ENCODE measurements at places on chromosomes 1 and 21. TPM values are rescaled to one million over a fixed set of nuclear protein-coding genes. Genes with fewer than 3 reads are reported as not detected.

The BTBD19 gene
- 27.3 TPM for total RNA-seq

- DNase-seq = no peak
Measured at GRCh38 chr1:161214369-161214768, 726 bp upstream of the FCER1G start.

- no peak for DNase-seq
Measured at GRCh38 chr1:38658883-38659282, 200.7 kb downstream of the RRAGC start.

The LCE1B gene
- not detected for total RNA-seq

The VASH2 gene
- total RNA-seq = not detected

The FMN2 gene
- not detected for total RNA-seq

The VCAM1 gene
- 0.17 TPM for total RNA-seq

DNA sequence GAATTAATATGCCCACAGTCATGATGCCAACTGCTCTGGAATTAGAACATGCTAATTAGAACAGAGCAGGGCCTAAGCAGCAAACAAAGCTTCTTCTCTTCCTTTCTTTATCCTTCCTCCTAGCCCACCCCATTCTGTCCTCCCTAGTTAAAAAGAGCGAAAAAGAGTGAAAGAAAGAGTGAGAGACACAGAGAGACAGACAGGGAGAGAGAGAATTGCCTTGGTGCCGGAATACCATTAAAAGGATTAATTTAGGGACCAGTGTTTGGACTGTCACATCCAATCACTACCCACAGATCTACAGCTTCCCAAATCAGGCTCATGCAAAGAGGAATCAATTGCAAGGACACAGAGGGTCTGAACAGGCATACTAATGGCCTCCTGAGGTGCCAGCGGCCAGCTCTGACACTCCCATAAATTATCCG lies 7.0 kb downstream of the ERI3 start:
- DNase-seq = no peak

GRCh38 chr1:223721658-223722607 lies 9.6 kb downstream of the CAPN2 start:
- no peak for DNase-seq

- no peak for DNase-seq
Measured at GRCh38 chr1:5492846-5493245, 499.4 kb downstream of the NPHP4 start.

GRCh38 chr1:48831120-48831978 lies 54.7 kb upstream of the BEND5 start:
- no peak for DNase-seq

The KIF14 gene
- 0.67 TPM for total RNA-seq

The LCE1A gene
- total RNA-seq = not detected

GRCh38 chr1:22875241-22875640 lies 97.4 kb downstream of the LACTBL1 start:
- DNase-seq = no peak

GRCh38 chr1:92730476-92730875 lies 54.4 kb downstream of the EVI5 start:
- no peak for DNase-seq

DNA sequence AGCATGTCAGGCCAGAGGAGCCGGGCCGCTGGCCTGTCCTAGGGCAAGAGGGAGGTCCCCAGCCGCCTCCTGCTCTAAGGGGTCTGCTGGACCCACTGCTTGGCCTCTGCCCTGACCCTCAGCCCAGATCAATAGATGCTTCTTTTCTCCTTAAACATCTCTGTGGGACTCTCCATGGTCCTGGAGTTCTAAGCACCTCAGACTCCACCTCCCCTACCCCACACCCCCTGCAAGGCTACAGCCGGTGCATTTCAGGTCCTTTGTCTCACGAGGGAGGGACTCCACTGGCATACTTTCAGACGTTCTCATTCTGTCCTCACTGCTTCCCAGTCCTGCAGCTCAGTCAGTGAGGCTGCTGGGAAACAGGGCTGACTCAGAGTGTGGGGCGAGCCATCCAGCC lies 11.0 kb downstream of the CNTN2 start:
- DNase-seq = no peak

DNA sequence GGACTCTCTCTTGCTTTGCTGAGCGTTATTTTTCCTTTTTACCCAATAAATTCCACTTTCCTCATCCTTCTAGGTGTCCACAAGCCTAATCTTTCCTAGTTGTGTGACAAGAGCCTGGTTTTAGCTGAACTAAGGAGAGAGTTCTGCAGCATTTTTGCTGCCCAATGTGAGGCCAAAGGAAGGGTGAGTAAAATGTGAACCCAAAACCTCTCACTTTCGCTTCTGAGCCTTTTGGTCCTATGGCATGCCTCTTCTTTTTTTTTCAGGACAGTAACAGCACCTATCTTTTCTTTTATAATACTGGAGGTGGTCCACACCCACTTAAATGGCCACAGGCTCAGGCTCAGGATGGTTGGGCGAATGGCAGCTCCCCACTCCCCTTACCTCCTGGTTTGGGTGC lies 111.1 kb downstream of the COP1 start:
- no peak for DNase-seq

- no peak for DNase-seq
Measured at GRCh38 chr1:218674280-218674773, 329.2 kb downstream of the TGFB2 start.

GRCh38 chr1:208047975-208048374 lies 137.1 kb upstream of the CD34 start:
- no peak for DNase-seq

- DNase-seq = peak; percentile 80
Measured at GRCh38 chr1:174116042-174116441, 43.3 kb upstream of the RABGAP1L start.

GRCh38 chr1:43302721-43303470 lies 2.1 kb downstream of the TIE1 start:
- DNase-seq = no peak

The TMOD4 gene
- total RNA-seq = not detected

- no peak for DNase-seq
Measured at GRCh38 chr1:7592120-7592798, 178.8 kb upstream of the VAMP3 start.

- no peak for DNase-seq
Measured at GRCh38 chr1:211929683-211930082, 99.1 kb upstream of the LPGAT1 start.

- DNase-seq = no peak
Measured at GRCh38 chr1:229452956-229453801, 19.3 kb upstream of the ACTA1 start.

DNA sequence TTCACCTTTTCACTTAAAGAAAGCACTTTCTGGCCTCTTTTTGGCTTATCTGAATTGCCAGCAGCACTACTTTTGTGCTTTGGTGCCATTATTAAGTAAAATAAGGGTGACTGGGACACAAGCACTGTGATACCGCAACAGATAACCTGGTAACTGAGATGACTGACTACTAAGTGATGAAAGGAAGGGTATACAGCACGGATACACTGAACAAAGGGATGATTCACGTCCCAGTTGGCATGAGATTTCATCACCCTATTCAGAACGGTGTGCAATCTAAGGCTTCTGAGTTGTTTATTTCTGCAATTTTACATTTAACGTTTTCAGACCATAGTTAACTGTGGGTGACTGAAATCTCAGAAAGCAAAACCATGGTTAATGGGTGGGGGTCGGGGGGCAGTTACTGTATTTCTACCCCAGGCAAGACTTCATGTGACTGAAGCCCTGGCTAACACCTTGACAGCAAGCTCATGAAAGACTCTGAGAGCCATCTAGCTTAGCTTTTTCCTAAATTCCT lies 102.8 kb downstream of the CLIC6 start:
- peak; percentile 86 for DNase-seq

- peak; percentile 27 for DNase-seq
Measured at GRCh38 chr1:56409112-56409691, 170.2 kb downstream of the PLPP3 start.

The GBP5 gene
- total RNA-seq = not detected

The RNF223 gene
- total RNA-seq = not detected

The MROH7 gene
- total RNA-seq = not detected

The CFAP45 gene
- not detected for total RNA-seq

The FMO1 gene
- total RNA-seq = not detected

DNA sequence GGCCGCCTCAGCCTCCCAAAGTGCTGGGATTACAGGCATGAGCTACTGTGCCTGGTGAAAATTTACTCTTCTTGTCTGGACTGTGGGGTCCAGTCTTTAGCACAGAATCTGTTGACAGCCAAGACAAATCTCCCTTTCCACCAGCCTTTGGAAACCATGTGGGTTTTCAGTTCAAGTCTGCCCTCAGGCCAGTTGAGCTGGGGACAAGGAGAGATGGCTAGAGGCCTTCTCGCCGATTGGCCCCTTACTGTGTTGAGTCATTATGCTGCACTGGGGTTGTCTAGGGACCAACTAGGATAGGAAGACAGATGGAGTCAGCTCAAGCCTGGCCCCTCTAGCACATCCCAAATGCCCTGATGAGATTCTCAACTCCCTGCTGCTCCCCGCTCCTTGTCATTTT lies 8.6 kb upstream of the NKAIN1 start:
- DNase-seq = no peak

The MEAF6 gene
- 61.5 TPM for total RNA-seq

The FCRL5 gene
- not detected for total RNA-seq

GRCh38 chr1:174940646-174941175 lies 59.0 kb upstream of the CACYBP start:
- DNase-seq = no peak

The SLC35F3 gene
- total RNA-seq = 23.3 TPM

The TTC34 gene
- 0.75 TPM for total RNA-seq

DNA sequence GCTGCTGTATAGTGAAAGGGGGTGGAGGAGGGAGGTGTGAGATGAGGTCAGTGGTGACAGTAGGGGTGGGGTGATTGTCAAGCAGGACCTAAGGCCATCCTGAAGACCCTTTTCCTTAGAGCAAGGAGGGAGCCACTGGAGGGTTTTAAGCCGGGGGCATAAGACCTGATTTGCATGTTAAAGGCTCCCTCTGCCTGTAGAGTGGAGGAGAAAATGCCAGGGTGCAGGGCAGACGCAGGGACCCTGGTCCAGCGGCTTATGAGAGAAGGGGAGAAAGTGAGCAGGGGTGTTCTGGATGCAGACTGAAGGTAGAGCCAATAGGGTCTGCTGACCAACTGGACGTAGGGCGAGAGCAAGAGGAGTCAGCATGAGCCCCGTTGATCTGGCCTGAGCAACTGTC lies 154.1 kb downstream of the TRABD2B start:
- DNase-seq = no peak

GRCh38 chr1:147757015-147757990 lies 3.1 kb downstream of the GJA5 start:
- DNase-seq = peak; percentile 95

The ACP6 gene
- total RNA-seq = 10.4 TPM

The IL22RA1 gene
- 0.72 TPM for total RNA-seq

The XCL2 gene
- total RNA-seq = not detected

GRCh38 chr1:85311818-85312217 lies 35.4 kb upstream of the BCL10 start:
- DNase-seq = no peak

- no peak for DNase-seq
Measured at GRCh38 chr21:41630917-41631316, 123.0 kb upstream of the TMPRSS2 start.

The ITPKB gene
- total RNA-seq = 11.4 TPM

The CLDN14 gene
- total RNA-seq = not detected

DNA sequence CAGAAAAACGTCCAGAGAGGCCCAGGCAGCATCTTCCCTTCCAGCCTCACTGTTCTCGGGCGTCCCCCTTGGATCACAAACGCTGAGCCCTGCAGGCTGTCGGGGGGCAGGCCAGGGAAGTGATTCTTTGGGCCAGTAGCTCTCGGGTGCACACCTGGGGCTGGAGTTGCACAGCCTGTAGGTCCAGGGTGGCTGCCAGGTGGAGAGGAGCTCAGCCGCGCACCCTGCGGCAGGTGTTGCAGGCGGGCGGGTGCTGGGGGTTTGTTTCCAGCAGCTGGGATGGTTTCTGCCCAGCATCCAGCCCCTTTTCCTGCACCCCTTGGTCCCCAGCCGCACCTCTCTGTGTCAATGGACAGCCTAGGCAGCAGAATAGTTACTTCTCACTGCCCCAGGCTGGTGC lies 15.7 kb downstream of the PRDM16 start:
- DNase-seq = no peak

- DNase-seq = peak; percentile 18
Measured at GRCh38 chr1:41245659-41246058, 3.6 kb upstream of the SCMH1 start.

DNA sequence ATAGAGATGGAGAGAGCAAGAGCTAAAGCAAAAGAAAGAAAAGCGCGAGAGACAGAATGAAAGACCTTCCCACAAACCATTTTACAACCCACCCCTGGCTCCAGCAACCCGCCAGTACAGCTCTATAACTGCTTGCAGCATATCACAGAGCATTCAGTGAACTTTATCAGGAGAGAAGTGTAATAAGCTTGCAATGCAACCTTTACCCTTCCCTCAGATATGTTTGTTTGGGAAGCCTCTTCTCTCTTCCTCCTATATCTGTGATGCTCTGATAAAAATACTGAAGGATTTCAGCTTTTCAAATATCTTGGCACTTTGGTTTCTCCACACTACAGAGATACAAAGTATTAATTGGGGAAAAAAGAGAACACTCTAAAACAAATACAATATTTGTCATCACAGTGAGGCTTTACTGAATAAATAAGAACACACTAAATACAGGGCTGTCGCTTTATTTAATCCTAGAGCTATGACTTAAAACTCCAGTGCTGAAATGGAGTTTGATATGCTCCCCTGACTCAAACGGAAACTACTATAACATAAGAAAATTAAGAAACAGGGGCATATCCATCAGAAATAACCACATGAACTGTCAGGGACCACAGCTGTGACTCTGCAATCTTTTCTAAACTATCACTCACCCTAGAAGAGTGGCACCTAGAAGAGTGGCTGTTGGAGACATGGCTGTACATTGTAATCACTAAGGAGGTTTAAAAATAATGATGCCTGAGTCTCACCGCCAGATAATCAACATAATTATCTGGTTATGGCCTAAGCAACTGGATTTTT lies 6.7 kb downstream of the CRP start:
- no peak for DNase-seq

GRCh38 chr21:42607525-42608102 lies 45.8 kb upstream of the PDE9A start:
- no peak for DNase-seq

The TMCC2 gene
- 1.5 TPM for total RNA-seq

DNA sequence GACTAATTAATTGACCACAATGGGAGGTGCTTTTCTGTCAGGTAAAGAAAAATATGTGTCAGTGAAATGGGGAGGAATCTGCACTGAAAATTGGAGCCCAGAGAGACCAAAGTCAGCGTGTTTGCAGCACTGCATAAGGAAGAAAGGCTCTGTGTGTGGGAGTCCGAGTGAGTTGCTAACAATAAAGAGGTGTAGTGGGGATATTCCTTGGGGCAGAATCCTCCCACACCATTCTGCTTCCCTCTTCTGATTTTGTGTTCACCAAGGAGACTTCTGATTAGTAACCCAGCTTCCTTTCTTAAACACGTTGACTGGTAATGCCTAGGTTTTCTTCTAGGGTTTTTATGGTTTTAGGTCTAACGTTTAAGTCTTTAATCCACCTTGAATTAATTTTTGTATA lies 240.5 kb downstream of the RPS6KC1 start:
- no peak for DNase-seq

Measured in mammary epithelial cell (primary cell).